ENCODE measurements at places on chromosomes 1 and 21.

DNA sequence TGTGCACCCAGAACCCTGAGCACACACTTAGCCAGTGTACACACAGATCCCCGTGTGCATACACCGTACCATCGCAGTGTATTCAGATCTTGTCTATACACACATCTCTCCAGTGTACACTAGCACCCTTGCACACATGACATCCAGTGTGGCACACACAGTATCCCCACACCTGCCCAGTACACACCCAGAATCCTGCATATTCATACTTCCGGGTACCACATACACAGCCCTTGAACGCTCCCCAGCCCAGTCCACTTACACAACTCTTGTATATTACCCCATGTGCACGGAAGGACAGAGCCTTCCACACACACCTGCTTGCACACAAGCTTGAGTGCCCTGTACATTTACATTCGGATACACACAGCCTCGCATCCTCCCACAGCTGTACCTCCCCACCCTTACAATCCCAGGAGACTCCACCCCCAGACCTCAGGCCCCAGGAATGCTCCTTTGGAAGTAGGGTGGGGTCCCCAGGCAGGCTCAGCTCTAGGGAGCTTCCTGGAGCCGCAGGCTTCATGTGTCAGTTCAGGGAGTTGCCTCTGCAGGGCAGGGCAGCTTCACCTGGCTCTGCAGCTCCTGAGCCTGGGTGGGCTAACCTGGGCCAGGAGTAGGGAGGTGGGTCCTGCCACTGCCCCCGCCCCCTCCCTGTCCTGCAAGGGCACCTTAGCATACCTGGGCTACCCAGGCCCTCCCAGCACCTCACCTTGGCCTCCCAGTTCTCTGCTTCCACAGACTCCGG is 46.2 kb downstream of the AHDC1 start:
- DNase-seq = no peak

DNA sequence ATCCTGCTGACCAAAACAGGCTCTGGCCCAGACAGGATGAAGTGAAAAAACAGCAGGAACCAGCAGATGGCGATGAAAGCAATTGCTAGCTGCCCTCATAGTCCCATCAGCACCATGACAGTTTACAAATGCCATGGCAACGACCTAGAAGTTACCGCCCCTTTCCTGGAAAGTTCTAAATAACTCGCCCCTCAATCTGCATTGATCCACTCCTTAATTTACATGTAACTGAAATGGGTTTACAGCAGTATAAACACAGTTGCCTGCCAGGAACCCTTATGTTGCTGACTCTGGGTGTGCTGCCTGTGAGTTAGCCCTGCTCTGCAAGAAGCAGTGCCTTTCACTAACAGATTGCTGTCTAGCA is 65.5 kb upstream of the CR1L start:
- DNase-seq = peak; percentile 8

DNA sequence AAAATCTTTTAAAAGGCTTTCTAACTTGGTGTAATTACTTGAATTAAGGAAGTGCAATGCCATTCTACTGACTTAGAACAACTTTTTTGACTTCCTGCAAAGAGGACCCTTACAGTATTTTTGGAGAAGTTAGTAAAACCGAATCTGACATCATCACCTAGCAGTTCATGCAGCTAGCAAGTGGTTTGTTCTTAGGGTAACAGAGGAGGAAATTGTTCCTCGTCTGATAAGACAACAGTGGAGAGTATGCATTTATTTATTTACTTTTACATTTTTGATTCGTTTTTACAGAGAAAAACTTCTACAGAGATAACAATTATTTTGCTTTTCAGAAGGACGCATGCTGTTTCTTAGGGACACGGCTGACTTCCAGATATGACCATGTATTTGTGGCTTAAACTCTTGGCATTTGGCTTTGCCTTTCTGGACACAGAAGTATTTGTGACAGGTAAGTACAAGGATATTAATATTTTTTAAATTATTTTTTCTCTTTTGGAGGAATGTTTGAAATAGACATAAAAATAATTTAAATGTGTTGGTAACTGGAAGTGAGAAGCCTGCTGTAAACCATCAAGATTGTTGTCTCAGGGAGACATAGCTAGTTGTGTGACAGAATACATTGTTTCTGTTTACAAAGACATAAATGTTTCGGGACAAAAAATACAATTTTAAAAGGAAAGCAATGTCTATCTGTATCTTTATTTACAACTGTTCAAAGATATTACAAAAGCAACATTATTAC is at the start of gene PTPRC:
Gene PTPRC, plus strand, starts transcription at position 147 of the 742 bp plus-strand sequence. Its CDS starts 229 bp downstream, at position 376.
- DNase-seq = no peak

- no peak for DNase-seq
Observed at GRCh38 chr1:28926629-28927265, 12.4 kb downstream of the EPB41 start.

DNA sequence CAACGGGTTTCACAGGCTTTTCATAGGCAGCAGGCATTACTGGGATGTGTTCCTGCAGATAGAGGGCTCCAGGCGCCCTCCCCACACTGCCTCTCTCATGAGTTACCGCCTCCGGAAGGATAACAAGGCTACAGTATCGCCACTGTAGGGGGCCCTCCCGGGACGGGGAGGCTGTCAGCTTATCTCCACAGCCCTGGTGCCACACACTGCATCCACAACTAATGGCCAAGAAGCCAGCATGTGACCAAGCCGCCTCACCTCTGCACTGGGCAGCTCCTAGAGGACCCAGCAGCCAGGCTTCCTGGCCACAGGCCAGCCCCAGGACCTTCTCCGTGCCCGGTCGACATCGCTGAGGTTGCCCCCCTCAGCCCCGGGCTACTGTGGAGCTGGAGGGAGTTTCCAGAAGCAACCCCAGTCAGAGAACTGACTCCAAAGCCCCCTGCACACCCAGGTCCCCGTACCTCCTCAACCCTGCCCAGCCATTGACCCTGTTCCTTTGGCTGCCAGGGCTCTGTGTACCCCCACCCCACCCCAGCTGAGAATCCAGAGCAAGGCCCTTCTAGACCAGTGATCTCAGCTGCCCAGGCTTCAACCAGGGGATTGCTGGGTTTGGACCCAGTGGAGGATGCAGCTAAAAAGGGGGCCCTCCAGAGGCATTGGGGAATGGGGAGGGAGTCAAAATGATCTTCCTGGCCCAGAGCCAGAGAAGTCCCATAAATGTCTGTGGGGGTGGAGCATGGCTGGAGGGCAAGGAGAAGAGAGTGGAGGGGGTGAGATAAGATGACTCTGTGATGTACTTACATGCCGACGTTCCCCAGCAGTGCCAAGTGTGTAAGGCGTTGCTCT is 45.0 kb downstream of the NEK2 start:
- no peak for DNase-seq

GRCh38 chr1:6145396-6145750 is 34.7 kb downstream of the CHD5 start:
- no peak for DNase-seq

DNA sequence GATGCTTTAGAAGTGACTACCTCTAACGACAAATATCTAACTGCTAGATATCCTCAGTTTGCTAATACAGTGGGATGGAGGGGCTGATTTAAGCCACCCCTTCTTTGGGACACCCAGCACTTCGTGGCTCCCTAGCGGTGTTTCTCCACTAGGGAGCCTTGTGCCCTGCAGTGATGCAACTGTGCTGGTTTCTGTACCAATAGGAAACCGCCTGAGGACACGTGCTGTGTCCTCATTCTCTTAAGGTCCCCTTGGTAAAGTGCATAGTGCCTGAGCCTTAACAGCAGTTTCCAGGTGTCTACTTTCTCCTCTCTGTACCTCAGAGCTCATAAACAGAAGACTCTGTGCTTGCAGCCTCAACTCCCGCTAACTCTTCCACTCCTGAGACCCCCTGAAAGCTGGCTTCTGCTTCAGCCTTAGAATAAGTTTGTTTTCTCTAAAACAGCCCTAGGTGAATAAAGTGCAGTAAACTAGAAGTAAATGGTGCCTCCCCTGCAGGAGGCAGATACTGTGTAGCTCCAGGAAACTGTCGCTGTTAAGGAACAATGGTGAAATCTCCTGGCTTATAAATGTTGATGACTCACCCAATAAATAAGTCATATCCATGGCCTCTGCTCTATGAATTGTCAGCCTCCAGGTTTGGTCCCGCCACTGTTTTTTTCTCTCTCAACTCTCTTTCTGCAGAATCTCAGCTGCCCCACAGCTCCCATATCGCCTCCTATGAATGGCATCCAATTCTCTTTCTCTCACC is 130.4 kb downstream of the AK5 start:
- DNase-seq = no peak

- no peak for DNase-seq
Observed at GRCh38 chr1:87115891-87116290, 201.5 kb downstream of the HS2ST1 start.

- DNase-seq = no peak
Observed at GRCh38 chr1:247400685-247401084, 15.3 kb upstream of the NLRP3 start.

GRCh38 chr21:15221799-15222386 is 157.1 kb upstream of the NRIP1 start:
- DNase-seq = no peak
